ENCODE measurements at places on chromosomes 5 and 9. TPM values are rescaled to one million over a fixed set of nuclear protein-coding genes. Genes with fewer than 3 reads are reported as not detected.

The DMRT3 gene
- total RNA-seq, result not detected

The FAM169A gene
- 14.0 TPM for total RNA-seq

The PFN3 gene
- not detected for total RNA-seq

The RNF180 gene
- 1.9 TPM for total RNA-seq
